ENCODE measurements at places on chromosomes 5 and 9.

DNA sequence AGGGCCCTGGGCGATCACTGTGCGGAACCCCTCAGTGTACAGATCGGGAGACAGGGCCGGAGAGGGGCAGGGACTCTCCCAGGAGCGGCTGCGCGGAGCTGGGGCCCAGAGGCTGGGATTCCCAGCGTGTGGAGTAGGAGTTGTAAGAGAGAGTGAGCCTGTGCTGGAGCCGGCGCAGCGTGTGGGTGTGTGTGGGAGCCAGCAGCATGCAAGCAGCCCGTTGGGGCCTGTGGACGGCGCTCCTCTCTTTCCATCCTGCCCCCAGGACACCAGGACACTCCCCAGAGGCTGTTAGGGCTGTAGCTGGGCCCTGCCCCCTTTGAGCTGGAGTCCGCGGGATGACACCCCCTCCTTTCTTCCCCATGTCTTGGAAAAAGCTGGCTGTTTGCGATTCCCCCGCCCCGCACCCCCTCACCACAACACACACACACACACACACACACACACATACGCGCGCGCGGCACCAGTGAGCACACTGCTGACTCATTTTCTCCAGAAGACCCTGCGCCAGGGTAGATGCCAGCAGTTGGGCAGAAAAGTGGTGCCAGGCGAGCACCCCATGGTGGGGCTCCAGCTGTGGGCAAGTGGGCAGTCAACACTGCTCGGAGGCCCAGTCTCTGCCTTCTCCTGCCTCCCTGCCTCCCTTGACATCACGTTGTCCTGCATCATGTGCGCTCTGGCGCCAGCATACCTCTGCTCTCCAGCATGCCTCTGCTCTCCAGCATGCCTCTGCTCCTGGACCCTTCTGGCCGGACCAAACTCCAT lies 1.5 kb downstream of the COL27A1 start:
- DNase-seq, result peak; percentile 65

- DNase-seq, result no peak
Observed at GRCh38 chr9:37029304-37029775, 4.7 kb downstream of the PAX5 start.

DNA sequence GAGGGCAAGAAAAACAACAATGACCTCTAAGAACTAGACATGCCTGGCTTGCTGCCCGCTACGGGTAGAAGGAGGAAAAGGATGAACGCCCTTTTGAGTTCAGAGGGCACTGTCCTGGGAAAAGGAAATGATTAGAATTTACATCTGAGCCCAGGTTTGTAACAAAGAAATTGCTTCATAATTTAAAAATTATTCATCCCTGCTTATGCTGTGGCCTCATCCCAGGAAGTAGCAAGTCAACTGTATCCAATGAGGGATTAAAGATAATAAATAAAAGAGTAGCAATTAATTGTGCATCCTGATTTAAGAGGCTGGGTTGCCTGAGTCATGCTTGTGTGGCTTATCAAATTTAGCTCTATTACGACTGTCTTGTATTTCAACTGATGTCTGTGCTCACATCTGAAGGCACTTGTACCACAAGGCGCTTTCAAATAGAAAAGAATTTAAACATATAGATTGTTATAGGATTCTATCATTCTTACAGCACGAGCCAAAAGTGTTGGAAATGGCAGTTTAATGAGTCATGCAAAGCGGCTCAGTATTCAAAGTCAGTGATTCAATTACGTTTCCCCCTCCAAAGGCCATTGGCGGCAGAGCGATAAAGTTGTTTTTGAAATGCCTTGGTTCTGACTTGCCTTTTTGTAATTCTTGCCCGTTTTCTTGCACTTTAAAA lies 40.0 kb upstream of the DMRT1 start:
- no peak for DNase-seq

DNA sequence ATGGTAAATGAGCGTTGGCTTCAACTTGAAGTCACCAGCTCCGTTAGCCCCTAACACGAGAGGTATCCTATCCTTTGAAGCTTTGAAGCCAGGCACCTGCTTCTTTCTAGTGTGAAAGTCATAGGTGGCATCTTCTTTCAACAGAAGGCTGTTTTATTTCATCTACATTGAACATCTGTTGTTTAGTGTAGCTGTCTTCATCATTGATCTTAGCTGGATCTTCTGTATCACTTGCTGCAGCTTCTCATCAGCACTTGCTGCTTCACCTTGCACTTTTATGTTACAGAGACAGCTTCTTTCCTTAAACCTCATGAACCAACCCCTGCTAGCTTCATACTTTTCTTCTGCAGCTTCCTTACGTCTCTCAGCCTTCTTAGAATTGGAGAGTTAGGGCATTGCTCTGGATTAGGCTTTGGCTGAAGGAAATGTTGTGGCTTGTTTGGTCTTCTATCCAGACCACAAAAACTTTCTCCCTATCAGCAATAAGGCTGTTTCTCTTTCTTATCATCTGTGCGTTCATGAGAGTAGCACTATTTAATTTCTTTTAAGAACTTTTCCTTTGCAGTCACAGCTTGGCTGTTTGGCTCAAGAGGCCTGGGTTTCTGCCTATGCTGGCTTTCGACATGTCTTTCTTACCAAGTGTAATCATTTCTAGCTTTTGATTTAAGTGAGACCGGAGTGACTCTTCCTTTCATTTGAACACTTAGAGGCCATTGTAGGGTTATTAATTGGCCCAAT lies 47.2 kb downstream of the PCSK5 start:
- DNase-seq, result no peak

DNA sequence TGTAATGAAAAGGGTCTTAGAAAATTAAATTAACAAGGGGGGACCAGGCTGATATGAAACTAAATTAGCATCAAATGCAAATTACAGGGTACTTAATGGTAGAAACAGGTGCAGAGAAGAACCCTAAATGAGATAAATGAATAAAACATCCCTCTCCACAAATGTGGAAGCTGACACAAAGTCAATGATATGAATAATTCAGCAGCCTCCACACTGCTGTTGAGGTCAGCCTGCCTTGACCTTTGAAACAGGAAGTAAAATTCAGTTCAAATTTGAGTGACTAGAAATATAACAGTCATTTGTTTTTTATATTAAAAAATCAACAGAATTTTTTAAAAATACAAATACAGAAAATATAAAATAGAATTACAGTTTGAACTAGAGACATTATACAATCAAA lies 40.0 kb downstream of the EBF1 start:
- DNase-seq, result no peak

GRCh38 chr5:79133121-79133656 lies 21.6 kb downstream of the BHMT start:
- DNase-seq, result no peak

- DNase-seq, result no peak
Observed at GRCh38 chr5:7683753-7684152, 167.2 kb downstream of the CFAP90 start.

GRCh38 chr5:87099968-87100367 lies 167.7 kb upstream of the RASA1 start:
- no peak for DNase-seq

DNA sequence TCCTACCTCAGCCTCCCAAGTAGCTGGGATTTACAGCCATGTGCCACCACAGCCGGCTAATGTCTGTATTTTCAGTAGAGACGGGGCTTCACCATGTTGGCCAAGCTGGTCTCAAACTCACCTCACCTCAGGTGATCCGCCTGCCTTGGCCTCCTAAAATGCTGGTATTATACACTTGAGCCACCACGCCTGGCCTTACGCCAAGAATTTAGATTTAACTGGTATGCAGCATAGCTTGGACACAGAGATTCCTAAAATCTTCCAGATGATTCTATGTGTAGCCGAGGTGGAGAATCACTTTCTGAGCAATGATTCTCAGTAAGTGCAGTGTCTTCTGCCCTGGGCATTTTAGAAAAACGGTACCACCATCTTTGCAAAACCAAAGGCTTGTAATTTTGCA lies 74.1 kb downstream of the HABP4 start:
- DNase-seq, result no peak

- no peak for DNase-seq
Observed at GRCh38 chr9:3887786-3888496, 362.1 kb upstream of the RFX3 start.

- no peak for DNase-seq
Observed at GRCh38 chr5:155091063-155091648, 77.6 kb downstream of the KIF4B start.

Data from activated effector memory CD4-positive, alpha-beta T cell treated with anti-CD3 and anti-CD28 coated beads, Interleukin-2, amount 50 U/mL, for 16 hours (primary cell).